Activated T-helper 17 cell treated with anti-CD3 and anti-CD28 coated beads, Interleukin-2, amount 50 U/mL, for 72 hours (primary cell): ENCODE measurements at places on chromosomes 5 and 9. TPM values are rescaled to one million over a fixed set of nuclear protein-coding genes. Genes with fewer than 3 reads are reported as not detected.

GRCh38 chr5:39755452-39755851 is 330.7 kb upstream of the DAB2 start:
- ATAC-seq: no peak

DNA sequence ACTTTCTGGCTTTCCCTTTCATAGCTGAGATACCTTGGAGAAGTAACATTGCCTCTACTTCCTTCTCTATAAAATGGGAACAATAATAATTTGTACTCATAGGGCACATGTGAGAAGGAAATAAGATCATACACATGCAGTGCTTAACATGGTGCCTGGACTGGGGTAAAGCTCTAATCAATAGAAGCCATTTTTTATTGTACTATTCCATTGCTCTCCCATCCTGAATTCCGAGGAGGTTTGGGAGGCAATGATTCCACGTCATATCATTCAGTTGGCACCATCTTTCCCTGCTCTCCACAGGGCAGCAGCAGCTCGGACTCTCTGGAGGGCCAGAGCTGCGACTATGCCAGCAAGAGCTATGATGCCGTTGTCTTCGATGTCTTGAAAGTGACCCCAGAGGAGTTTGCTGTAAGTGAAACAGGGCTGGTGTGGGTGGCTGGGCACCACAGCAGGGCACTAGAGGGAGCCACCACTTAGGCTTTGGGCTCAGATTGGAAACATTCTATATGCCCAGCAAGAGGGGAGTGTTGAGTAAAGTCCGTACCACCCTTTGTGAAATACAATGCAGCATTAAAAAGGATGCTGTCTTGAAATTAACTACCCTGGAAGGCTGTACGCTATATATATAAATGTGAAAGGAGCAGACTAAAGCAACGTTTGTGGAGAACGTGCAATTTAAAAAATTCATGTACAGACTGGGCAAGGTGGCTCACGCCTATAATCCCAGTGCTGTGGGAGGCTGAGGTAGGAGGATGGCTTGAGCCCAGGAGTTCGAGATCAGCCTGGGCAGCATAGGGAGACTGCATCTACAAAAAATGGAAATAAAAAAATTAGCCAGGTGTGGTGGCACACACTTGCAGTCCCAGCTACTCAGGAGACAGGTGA is 51.2 kb downstream of the RALGPS1 start:
- peak; percentile 66 for ATAC-seq

DNA sequence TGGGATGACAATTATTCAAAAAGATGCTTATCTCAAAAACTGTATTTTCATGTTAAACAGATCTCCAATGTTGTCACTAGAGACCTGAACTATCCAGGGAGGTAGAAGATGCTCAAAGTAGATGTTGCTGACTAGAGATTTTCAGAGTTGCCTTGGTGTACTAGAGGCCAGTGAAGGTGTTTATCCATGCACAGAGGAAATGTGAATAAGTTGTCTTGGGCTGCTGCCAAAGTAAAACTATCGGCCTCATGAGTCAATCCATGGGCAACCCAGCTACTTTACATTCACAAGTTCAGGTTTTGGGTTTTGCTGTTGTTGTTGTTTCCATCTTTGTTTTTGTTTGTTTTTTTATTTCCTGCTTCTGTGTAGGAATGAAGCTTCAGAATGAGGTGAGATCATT is 141.1 kb upstream of the RANBP3L start:
- ATAC-seq: peak; percentile 46

DNA sequence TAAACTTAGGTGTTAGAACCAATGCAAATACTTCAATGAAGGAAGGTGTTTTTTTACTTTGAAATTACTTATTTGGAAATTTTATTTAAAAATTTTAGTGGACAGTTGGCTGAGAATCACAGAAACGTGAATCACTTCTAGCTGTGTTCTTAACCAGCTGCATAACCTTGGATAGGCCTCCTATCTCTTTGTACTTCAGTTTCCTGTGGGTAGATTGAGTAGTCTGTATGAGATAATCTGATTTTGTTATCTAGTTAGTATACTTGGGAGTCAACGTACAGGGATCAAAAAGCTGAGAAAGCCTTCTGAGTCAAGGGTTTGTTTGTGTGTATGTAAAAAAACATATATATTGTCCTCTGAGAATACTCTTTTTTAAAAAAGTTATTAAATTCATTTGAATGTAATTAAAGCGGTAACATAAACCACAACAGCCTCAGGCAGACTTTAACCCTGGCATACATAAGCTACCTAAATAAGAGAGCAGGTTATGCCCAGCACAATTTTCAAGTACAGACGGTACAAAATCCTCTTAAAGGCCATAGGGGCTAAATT is 38.1 kb upstream of the ZCCHC7 start:
- ATAC-seq: no peak

DNA sequence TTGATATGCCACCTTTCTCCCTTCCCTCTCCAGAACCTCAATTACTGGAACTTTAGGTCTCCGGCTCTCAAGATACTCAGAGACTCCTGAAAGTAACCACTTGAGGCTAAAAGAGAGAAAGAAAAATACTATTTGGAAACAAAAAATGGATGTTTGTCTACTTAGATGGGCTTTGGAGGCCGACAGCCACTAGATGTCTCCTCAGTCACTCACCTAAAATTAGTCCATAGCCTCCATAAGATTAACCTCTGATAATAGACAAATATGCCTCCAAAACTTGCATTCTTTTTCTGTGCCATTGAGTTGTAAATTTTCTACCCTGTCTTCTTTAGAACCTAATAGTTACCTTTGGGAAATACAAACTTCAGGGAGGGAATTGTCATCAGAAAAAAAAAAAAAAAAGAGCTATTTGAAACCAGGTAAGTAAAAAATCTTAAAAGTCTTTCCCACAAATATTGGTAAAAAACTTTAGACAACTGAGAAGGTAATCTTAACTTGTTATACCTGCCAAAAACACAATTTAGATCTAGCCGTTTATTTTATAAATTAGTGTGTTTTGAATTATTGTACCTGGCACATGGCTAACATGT is 11.2 kb upstream of the PCDH1 start:
- no peak for ATAC-seq

- no peak for ATAC-seq
Observed at GRCh38 chr9:76454311-76454710, 4.7 kb upstream of the GCNT1 start.

DIPK1B gene
- total RNA-seq: not detected

DNA sequence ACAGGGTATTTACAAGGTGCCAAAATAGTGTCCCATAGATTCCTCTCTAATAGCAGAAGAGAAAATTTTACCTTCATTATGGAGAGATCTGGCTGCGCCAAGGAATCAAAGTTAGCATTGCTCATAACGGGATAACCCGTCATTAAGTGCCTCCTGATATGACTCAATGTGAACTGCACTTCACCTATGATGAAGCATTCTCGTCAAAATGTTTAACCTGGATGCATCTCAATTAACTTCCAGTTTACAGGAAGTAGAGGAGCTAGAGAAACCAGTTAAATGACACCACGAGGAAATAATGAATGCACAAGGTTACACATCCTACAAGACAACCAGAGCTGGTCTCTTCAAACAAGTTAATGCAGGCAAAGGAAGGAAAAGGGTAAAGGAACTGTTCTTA is 17.2 kb downstream of the FBXW11 start:
- ATAC-seq: peak; percentile 73

DNA sequence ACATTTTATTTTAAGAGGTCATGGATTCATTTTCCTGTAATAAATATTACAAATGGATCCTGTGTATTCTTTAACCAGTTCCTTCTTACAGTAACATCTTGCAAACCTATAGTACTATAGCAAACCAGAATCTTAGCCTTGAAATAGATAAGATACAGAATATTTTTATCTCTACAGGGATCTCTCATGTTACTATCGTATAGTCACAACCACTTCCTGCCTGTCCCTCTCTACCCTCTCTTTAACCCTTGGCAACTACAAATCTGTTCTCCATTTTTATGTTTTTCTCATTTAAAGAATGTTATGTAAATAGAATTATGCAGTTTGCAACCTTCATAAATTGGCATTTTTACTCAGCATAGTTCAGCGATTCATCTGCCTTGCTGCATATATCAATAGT is 454.0 kb downstream of the DIRAS2 start:
- ATAC-seq: no peak

TLX3 gene
- total RNA-seq: not detected

- no peak for ATAC-seq
Observed at GRCh38 chr5:176458904-176459561, 10.8 kb downstream of the FAF2 start.

DNA sequence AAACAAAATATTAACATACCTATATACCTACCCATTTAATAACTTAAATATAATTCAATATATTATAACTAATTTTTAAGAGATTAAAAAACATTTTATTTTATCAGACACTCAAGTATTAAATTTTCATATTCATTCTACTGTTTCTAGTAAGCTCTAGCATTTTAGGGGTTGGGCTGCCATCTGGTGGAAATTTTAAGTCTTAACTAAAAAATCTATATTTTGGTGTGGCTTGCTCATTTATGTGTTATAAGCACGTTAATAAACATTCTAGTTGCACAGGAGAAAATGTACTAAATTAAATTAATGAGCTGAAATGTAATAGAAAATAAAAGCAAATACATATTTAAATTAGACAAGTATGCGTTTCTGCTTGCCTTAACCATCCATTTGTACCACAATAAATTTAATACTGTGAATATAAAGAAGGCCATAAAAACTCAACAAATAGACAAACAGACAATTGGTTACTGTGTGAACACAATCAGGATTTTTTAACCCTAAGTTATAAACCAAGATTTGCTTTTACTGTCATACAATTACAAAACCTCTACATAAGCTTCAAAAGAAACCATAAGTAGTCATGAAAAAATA is 1728.3 kb upstream of the CDH9 start:
- no peak for ATAC-seq

PTRH1 gene
- 6.5 TPM for total RNA-seq

DNA sequence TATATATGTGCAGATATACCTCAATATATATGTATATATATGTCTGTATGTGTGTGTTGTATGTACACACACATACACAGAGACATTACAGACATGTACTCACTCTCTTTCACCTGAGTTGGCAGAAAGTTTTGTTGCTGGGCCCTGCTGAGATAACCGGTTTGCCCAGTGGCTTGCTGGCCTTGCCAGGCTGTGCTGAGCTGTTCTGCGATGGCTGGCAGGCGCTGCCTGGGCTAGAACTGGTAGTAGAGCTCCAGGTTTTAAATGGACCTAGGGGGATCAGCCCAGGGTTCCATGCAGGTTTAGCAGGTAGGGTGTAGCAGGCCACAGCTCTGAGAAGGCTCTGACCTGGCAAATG is 394.3 kb downstream of the GADD45G start:
- ATAC-seq: peak; percentile 37

- ATAC-seq: no peak
Observed at GRCh38 chr5:57470339-57470738, 12.3 kb downstream of the ACTBL2 start.

- no peak for ATAC-seq
Observed at GRCh38 chr5:169162407-169162806, 138.5 kb downstream of the SLIT3 start.

ZBTB43 gene
- 31.3 TPM for total RNA-seq

GRCh38 chr9:109967651-109968642 is 187.9 kb downstream of the PALM2AKAP2 start:
- ATAC-seq: peak; percentile 72

INSL4 gene
- not detected for total RNA-seq

CNTFR gene
- total RNA-seq: not detected

ARID3C gene
- total RNA-seq: 0.17 TPM

ZFP2 gene
- total RNA-seq: 0.35 TPM

SLC34A3 gene
- total RNA-seq: not detected

- ATAC-seq: no peak
Observed at GRCh38 chr9:74577956-74578355, 80.8 kb downstream of the RORB start.

SPINK13 gene
- total RNA-seq: not detected

DNA sequence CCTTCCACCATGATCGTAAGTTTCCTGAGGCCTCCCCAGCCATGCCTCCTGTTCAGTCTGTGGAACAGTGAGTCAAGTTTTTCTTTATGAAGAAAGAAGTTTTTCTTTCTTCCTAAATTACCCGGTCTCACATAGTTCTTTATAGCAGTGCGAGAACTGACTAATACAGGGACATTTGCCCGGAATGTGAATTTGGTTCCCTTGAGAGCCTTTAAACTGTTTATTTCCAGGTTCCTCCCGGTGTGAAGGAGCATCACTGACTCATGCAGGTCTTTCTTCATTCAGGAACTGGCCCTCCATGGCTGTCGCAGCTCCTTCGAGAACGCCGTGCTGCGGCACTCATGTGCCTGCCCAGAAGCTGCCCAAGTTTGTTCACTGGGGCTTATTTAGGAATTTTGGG is 87.7 kb downstream of the PTCH1 start:
- no peak for ATAC-seq

TLR4 gene
- total RNA-seq: not detected

DNA sequence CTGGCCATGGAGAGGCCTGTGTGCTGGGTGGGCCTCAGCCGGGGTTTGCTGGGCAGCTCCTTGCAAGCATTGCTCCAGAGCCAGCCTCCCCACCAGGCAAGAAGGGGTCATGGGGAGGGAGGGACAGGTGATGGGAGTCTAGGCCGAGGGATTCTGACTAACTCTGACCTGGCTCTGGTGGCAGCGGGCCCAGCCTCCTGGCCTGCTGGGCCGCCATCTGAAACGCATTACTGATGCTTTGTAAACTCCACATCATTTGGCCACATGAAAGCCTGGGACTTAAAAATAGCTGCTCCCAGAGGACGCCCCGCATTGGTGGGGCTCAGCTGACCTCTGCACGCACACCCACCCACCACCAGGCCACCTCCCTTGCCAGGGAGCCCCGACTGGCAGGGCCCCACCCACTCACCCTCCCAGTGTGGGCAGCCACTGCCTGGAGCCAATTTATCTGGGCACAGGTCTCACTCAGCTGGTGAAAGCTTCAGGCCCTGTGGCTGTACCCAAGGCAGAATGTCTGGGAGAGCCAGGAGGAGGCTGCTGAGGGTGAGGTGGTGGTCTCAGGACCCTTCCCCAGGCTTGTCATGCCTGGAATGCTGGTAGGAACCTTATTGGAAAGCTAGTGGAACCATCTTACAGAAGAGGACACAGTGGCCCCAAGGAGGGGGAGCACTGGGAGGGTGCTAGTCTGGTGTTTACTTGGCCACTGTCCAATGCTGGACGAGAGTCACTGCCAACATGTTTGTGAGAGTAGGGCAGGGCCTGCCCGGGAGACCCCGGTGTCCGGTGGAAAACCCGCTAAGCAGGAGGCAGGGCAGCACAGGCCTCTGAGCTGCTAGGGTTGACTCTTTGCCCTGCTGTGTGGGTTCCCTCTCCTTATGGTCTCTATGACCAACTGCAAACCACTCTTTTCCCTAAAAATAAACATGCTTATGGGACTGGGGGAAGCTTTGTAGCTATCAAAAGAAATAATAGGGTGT is 10.8 kb downstream of the TCF7 start:
- ATAC-seq: peak; percentile 49
